ENCODE measurements at places on chromosomes 7 and 10.

DNA sequence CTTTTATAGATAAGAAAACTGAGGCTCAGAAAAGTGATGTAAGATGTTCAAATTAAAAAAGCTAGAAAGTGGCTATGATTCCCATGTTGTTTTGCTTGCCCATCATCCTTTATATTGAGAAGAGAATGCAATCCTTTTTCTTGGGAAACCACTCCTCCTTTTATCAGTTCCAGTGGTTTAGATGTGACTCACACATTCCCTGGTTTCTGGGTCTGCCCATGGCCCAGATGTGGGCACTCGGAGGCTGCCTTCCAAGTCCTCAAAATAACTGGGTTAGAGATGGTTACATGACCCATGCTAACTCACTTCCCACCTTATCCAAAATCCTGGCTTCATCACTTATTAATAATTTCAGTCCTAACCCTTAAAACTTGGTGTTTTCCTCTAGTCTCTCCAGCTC is 550.0 kb downstream of the MDFIC start:
- DNase-seq: peak; percentile 29

DNA sequence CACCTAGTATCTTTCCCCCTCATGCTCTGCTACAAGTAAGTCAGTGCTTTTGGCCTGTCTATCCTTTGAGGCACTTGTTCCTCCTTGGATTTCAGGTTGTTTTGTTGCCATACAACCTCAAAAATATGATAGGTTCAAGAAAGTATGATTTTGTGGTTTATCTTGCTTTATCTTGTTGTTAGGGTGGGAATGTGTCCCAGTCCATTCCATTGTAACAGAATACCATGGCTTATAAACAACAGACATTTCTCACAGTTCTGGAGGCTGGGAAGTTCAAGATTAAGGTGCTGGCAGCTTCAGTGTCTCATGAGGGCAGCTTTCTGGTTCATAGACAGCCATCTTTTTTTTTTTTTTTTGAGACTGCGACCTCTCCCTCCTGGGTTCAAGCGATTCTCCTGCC is 72.1 kb downstream of the TMEM270 start:
- no peak for DNase-seq

DNA sequence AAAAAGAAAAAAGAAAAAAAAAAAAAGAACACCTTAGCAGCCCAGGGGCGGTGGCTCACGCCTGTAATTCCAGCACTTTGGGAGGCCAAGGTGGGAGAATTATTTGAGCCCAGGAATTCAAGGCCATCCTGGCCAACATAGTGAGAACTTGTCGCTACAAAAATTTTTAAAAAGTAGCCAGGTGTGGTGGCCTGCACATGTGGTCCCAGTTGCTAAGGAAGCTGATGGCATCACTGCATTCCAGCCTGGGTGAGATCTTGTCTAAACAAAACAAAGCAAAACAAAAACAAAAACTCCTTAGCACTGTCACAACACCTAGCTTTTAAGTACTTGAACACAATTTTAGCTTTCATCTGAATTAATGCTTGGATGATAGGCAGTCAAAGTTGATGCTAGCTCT is 86.3 kb upstream of the MKLN1 start:
- no peak for DNase-seq

DNA sequence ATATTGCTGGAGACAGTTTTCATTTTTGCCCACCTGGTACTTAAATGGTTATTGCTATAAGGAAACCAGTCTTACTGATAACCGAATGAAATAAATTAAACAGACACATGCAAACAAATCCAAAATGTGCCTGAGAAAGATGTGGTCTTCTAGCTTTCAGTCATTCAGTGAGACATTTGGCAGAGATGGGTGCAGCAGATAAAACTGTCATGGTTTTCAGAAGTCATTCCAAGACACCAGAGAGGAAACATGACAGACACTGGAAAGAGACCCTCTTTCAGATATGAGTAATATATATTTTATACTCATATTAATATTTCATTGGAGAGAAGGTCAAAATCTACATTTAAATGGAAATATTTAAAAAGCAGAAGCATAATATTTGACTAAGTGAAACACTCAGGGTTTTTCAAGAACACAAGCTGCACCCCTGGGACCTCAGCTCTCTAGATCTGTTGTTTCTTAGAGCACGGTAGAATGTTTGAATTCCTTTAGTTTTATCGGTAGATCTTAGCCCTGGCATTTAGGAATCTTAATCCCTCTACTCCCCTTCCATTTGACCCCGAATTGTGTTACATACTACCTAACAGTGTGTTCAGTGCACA is 246.1 kb downstream of the AUTS2 start:
- DNase-seq: no peak

DNA sequence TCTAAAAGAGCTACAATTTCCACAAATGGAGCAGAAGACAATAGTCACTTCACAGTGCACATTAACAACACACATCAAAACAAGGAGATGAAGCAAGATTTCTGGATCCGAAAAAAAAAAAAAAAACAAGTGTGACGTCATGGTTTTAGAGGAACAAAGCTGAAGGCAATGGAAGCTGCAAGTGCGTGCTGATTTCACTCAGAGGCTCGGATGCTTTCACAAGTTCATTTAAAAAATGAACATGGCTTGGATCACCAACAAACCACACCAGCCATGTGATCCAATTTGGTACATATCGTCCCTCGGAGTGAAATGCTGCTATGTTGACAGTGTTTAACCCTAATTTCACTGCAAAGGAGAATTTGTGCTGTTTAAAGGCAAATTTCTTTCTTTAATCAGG is 337.0 kb upstream of the PRKCQ start:
- DNase-seq: no peak

Measured in LHCN-M2 (cell line).